ENCODE measurements at places on chromosomes 1 and 21.

DNA sequence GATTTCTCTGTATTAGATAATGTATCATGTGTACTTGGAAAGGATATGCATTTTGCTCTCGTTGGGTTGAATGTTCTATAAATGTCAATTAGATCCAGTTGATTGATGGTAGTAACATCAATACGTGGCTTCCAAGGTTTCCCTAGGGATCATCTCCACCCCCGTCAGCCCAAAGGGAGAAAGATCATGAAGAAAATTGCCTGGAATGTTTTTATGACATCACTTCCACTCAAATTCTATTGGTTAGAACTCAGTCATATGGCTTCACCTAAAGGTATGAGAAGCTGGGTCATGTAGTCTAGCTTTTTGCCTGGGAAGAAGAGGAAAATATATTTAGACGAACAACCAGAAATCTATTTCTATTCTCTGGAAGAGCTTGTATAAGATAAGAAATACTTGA is at the start of gene C1orf185:
TSS of gene C1orf185 (plus strand) at position 253 of the 400 bp plus-strand sequence. CDS start at position 259, 6 bp downstream.
- DNase-seq: no peak

GRCh38 chr1:219910716-219911115 is 17.6 kb downstream of the SLC30A10 start:
- DNase-seq: no peak

DNA sequence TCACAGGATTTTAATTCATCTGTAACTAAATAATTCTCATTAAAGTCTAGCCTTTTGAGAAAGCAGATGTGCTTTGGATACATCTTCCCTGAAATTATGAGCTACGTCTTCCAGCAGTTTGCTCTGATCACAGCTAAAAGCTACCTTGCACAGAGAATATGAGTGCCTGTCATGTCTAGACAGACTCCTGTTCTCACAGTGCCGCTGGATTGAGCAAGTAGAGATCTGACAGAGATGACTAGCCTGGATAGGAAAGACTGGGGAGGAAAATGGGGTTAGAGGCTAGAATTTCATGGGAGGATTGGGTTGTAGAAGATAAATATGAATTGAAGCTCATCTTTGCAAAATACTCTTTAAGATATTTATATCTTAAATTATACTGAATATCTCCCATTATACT is 24.1 kb downstream of the CEPT1 start:
- DNase-seq: no peak

DNA sequence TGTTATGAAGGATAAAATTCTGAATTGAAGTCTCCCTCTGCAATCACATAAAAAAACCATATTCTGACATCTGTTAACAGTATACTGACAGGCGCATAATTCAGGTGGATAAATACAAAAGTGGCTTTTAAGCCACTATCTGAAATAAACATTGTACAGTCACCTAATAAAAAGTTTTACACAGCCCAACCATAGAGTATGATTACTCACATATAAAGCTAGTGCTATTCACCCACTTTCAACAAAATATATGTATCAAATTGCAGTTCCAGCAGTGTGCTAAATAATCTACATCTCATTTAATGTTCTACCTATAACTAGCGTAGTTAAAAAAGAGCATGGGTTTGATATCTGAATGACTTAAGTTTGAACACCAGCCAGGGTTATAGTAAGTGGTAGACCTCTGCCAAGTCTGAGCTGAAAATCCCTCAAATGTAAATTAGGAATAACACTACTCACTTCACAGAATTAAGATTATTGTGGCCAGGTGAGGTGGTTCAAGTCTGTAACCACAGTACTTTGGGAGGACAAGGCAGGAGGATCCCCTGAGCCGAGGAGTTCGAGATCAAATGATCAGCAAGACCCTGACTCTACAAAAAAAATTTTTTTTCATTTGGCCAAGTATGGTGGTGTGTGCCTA is 3.9 kb downstream of the EGLN1 start:
- no peak for DNase-seq

- no peak for DNase-seq
These were observed 83.8 kb upstream of the ETS2 start for GRCh38 chr21:38721958-38722357.

- DNase-seq: no peak
These were observed 157.5 kb upstream of the C21orf91 start for GRCh38 chr21:17976691-17977090.

DNA sequence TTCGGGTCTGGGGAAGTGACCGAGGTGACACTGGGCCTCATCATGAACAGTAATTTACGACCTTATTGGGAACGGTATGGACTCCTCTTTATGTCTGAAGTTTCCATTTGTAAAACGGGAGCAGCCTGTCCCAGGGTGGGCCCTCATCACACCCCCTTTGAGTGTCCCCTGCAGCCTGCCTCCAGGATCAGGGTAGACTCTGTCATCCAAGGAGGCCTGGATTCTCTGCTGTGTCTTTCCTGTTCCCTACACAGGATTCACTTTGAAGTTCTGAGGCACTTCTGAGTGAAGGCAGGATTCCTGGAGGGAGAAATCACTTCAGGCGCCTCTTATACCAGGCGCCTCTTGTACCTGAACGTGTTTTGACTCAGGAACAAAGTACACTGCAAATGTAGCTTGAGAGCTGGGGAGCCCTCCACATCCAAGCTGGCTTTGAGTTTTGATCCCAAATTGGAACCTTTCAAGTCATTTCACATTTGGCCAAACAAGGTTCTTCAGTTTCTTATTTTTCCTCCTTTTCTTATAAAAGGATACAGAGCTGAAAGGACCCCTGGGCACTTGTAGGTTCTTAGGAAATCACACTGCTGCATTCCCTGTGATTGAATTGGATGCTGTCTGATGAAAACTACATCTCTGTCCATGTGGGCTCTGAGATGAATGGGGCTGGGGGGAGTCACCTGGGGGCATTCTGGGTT is 106.0 kb downstream of the SUSD4 start:
- DNase-seq: no peak

All from stimulated activated CD8-positive, alpha-beta memory T cell treated with anti-CD3 and anti-CD28 coated beads, Interleukin-4, amount 100 ng/mL, for 24 hours (primary cell).